Inflammatory macrophage treated with lipopolysaccharide for 1 hour (primary cell): ENCODE measurements at places on chromosomes 12 and 14.
A peak's percentile ranks its signal among the peaks of the same experiment; 100 is the strongest.

- DNase-seq, result no peak
Measured at GRCh38 chr12:103780992-103781391, 60.0 kb downstream of the NT5DC3 start.

GRCh38 chr12:21155522-21156351 is 24.7 kb downstream of the SLCO1B1 start:
- no peak for DNase-seq

DNA sequence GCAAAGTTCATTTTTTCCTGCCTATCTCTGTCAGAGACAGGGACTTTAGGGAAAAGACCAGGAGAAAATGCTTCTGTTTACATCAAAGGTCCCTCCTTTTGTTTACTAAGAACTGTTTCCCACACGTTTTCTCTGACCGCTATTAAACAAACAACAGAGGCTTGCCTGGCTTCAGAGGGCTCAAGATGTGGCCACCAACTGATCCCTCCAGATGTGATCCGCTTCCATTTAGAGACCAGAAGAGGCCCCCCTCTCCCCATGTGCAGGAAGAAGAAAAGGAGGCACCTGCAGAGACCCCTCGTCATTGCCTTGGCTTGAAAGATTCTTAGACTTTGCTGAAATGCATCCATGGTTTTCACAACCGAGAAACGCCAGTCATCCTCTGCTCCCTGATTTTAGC is 217.9 kb upstream of the PWP1 start:
- no peak for DNase-seq

DNA sequence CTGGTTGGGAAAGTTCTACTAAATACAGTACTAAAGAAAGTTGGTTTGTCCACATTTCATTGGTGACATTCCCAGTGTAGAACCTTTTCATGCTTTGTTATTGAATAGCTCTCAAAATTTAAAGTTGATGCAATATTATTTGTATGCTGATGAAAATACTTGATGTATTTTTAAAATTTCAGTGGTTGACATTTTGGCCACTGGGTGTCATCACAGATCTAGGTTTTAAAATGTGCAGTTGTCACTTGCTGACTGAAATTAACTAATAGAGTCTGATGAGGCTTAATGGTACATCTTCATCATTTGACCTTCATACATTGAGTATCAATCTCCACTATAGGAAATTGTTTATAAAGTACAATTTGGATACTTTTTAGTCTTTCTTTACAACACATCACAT is 37.1 kb downstream of the CMAS start:
- peak; percentile 65 for DNase-seq

DNA sequence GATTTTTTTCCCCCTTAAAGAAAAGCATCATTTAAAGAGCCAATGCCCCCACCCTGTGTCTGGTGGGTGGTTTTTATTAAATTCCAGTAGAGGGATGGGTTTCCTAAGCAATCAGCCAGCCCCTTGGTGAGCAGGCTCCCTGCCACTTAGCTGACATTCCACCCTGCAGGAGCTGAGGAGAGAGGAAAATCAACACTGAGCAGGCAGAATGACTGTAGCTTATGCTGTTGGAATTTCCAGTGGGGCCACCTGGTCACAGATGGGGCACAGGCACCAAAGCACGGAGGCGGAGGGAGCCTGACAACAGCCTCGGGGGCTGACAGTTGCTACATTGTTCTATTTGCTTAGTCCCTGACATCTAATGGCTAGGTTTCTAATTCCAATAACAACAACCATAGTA is 127.7 kb downstream of the TMEM30B start:
- no peak for DNase-seq

- no peak for DNase-seq
Measured at GRCh38 chr12:106274575-106275121, 26.8 kb upstream of the CKAP4 start.

DNA sequence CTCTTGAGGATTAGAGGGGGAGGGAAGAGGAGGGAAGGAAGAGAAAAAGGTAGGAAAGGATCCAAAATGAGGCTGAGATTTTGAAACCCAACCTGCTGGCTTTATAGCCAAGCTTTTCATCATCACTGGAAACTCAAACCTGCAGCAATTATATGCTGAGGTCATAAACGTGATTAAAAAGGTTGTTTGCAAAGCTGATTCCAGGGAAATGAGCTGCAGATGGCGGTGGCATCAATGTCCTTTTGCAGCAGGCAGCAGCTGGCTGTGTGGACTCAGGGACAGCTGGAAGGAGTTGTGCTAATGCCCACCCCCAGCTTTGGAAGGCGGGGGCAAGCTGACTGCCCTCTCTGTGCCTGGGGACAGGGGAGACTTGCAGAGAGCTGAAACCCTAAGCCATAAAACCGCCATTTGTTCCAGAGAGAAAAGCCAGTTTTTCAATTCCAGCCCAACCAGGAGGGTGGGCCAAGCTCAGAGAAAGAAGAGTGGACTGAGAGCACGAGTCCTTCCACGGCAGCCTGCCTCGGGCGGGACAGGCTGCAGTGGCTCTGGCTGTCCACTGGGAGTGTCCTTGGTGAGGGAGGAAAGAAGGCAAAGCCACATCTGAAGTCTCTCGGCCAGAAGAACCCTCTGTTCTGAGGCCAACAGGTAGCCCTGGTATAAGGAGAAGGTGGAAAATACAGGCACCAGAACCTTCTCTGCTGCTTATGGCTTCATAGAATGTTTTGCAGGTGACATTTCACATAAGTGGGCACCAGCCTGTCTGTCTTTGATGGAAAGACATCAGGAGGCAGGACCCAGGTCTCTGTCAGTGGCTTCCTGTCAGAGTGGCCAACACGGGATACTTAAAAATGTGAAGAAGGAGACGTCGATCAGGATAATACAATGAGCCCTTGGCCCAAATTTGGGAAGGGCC is 90.7 kb downstream of the SINHCAF start:
- DNase-seq, result no peak
